Stimulated activated CD4-positive, alpha-beta T cell treated with anti-CD3 and anti-CD28 coated beads, Interleukin-2, amount 100 ng/mL, for 4 hours (primary cell): ENCODE measurements at places on chromosomes 11 and 22.

DNA sequence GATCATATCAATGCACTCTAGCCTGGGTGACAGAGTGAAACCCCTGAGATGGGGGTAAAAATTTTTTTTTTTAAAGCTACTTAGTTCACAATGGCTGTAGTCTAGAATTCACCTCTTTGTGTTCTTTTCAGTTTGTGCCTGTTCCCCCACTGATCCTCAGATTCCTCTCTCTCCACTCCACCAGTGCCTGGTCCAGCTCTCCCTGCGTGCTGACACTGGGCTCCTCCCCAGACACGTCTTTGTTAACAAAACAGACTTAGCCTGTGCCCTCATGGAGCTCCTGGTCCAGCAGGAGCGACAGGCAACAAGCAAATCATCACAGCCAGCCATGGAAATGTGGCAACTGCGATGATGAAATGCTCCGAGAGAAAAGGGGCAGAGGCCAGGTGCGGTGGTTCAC, 34.0 kb downstream of the IFT27 start:
- DNase-seq = no peak

DNA sequence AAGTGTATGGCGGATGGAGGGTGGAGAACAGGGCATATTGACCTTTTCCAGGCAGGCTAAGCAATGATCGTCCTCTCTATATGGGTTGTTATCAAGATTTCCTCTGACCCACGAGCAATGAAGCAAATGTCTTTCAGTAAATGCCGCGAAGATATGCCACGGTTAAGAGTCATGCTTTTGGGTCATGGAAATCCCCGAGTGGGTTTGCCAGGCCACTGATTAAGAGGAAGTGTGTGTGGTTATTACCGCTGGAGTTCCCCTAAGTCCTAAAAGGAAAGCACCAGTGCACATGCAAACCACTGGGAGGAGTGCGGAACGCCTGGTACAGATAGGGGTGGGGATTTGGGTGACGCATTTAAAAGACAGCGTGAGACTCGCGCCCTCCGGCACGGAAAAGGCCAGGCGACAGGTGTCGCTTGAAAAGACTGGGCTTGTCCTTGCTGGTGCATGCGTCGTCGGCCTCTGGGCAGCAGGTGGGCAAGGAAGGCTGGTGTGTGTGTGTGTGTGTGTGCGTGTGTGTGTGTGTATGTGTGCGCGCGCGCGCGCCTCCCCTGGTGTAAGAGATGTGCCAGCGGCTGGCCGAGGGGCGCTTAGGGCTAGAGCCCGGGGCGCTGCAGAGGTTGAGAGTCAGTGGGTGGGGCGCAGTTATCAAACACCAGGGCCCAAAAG, at the start of gene BIRC3:
Gene BIRC3 (plus strand): TSS at position 386 of the 669 bp plus-strand sequence. CDS start 7,026 bp downstream, outside the sequence.
- DNase-seq = peak; percentile 89

- peak; percentile 91 for DNase-seq
Observed at GRCh38 chr22:31290494-31291471, 1.5 kb downstream of the PIK3IP1 start.

- DNase-seq = no peak
Observed at GRCh38 chr11:75725547-75726320, 8.1 kb downstream of the MOGAT2 start.

- no peak for DNase-seq
Observed at GRCh38 chr22:19068784-19069271, 53.4 kb downstream of the DGCR2 start.

DNA sequence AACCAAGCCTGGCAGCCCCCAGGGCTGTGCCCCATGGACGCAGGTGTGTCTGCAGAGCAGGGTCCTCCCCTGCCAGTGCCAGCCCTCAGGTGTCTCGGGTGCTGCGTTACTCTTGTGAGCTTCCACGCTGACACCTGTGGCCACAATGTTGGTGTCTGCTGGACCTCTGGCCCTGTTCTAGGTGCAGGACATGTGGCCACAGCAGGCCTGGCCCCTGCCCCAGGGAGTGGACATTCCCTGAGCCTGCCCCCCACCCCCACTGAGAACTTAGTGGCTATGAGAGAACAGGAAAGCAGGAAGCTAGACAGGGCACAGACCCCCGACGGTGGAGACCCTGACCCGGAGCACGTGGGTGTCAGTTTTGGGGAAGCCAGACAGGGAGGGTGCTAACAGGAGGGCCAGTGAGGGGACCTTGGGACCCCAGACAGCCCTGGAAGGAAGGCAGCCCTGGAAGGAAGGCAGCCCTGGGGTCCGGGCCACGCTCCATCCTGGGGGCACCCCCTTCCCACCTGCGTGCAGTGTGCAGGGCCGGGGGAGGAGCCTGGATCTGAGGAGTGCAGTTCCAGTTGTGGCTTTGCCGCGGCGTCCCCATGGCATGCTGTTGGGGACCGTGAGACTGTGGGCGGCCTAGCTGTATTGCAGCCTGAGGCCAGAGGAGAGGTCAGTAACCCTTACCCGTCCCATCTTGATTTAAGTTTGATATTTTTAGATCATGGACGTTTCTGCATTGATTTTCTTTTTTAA, 43.9 kb upstream of the PPARA start:
- no peak for DNase-seq

DNA sequence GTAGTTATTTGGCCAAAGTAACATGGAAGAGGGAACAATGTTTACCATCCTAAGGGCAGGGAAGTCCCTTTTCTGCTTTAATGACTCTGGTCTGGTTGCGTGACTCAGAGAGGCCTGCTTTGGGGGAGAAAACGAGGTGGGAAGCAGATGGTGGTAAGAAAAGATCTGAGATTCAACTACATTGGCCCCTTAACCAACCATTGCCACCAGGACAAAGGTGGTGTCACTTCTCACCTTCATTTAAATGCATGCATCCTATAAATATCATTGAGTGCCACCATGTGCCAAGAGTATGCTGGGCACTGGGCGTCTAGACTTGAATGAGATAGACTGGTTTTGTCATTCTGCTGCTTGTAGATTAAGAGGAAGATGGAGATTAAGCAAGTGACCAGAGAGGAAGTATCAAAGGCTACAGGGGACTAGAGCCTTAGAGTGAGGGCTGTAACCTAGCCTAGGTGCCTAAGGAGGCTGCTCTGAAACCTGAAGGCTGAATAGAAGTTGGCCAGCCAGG, 3.6 kb upstream of the SORL1 start:
- DNase-seq = no peak

- no peak for DNase-seq
Observed at GRCh38 chr11:78651923-78652842, 77.5 kb upstream of the NARS2 start.

GRCh38 chr11:102426000-102426399, 26.6 kb downstream of the TMEM123 start:
- no peak for DNase-seq

DNA sequence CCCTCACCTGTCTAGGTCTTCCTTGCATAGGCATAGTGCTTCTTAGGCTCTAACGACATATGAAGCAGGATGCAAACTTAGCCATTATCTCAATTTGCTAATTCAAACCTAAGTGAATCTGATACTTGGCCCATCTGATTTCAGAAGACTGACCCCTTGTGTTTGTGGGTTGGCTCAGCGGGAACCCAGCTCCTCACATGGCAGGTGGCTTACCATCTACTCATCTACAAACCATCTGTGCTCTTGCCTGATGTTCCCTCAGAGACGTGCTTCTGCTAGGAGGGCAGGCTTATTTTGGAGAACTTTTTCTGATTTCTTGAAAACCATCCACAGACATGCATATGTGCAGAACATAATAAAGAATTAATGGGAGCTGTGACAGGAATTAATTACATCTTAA, 15.2 kb downstream of the ELMOD1 start:
- no peak for DNase-seq

DNA sequence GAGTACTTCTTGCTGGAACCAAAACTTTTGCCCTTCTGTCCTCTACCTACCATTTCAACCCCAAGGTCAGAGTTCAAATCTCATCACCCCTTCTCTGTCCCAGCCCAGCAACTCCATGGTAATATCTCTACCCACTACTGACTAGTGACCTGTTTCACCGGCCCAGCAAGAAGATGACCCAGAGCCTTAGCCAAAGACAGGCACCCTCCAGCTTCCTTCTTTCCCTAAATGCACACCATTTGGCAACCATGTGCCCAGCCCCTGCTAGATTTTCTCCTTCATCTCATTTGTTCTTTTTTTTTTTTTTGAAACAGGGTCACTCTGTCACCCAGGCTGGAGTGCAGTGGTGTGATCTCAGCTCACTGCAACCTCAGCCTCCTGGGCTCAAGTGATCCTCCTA, 14.9 kb downstream of the ARAP1 start:
- no peak for DNase-seq

- DNase-seq = no peak
Observed at GRCh38 chr11:81658722-81659121, 1074.9 kb downstream of the FAM181B start.

- DNase-seq = no peak
Observed at GRCh38 chr11:77063861-77064260, 2.9 kb upstream of the CAPN5 start.

- DNase-seq = no peak
Observed at GRCh38 chr11:105144887-105145286, 5.3 kb upstream of the CARD18 start.

DNA sequence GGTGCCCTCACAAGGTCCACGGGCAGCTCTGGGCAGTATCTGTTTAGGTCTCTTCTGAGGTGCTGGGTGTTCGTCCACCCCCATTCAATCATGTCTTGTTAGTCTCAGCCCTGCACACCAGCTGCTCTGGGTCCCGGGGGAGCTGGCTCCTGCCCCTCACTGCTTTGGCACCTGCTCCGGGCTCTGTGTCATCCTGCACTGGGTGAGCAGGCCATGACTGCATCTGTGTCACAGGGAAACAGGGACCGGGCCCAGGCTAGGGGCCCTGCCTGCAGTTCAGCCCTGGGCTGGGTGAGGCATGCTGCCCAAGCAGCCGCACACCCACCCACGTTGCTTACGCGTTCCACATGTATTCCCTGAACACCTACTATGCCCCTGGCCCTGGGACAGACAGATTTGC, 43.9 kb downstream of the ELFN2 start:
- DNase-seq = no peak

GRCh38 chr11:128424271-128424711, 163.1 kb downstream of the ETS1 start:
- no peak for DNase-seq

DNA sequence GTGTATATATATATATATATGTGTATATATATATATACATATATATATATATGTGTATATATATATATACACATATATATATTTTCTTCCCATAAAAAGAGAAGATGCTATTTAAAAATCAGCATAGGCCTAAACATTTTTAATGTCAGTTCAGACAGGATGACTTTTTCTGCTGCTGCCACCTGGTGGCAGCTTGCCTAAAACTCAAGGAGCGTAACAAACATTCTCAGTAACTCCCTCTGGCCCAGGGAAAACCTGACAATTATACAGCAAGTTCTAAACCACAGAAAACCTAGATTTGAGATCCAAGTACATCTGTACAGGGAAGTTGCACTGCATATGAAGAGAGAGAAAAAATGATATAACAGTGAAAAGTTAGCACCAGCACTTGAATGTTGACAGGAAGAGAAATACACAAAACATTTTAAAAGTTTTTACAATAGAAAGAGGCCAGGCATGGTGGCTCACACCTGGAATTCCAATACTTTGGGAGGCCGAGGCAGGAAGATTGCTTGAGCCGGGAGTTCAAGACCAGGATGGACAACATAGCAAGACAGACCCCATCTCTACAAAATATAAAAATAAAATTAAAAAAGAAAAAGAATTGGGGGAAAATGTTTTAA, 16.6 kb downstream of the OR8A1 start:
- DNase-seq = peak; percentile 6

GRCh38 chr11:35235936-35236666, 97.1 kb downstream of the CD44 start:
- DNase-seq = peak; percentile 58

- no peak for DNase-seq
Observed at GRCh38 chr11:128603752-128604414, 16.5 kb upstream of the ETS1 start.

DNA sequence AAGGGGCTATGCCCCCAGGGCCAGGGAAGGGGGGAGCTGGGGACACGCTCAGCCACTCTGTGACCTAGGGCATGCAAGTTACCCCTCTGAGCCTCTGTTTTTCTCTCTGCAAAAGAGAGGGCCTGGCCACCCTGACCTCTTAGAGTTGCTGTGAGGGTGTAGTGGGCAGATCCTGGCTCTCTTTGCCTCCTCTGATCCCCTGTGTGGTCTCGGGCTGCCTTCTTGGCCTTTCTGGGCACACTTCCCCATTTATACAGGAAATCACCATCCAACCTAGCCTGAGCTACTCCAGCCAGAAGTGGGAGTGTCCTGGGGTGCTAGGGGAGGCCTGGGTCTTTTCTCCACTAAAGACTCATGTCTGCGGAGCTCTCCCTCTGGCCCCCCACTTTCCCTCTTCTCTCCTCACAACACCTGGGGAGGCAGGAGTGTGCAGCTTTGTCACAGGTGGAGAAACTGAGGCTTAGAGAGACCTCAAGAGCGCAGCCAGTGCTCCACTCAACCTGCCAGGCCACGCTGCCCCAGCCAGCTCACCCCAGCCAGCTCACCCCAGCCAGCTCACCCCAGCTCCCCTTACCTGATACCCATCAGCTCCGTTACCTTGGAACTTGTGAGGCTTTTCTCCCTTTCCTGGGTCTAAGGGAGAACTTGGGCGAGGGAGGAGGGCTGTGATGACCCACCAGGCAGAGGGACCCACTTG, 1.4 kb downstream of the AIFM3 start:
- DNase-seq = no peak

DNA sequence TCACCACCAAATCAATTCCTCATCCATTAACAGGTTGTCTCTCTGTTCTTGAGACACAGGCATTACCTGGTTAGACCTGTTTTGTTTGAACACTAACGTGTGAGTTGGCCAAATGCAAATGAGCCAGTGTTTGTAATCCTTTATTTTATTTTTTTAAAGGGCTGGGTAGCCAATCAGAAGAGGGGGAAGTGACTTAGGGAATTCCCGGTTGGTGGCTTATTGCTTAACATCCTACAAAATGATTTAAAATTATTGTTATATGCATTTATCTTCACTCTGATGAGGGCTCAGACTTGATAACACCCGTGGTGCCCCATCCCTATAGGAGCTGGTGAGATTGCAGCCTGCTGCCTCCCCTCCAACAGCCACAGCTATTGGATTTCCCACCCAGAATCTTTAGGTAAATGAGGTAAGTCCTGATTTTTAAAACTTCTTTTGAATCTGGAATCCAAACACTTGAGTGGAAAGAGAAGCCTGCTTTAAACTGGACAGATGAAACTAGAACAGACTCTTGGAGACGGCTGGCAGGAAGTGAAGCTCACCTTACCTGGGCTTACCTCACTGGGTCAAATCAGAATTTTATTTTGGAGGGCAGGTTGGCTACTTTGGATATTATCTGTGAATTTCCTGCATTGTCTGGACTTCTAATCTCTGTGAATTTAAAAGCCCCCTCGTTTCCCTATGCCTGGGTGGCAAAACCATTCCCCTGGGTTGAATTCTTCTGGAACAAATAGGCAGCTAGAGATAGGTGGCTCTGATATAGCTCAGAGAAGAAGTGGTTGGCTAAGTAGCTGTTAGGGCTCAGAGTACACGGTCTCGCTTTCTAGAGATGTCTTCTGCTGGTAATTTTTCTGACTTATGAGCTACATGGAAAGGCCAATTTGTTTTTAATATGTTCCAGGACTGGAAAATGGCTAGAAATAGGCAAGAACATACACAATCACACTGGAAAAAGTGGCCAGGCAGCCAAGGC, at the start of gene EHF:
Gene EHF (plus strand): TSS at position 274 of the 973 bp plus-strand sequence. CDS start 21,538 bp downstream, outside the sequence.
- DNase-seq = no peak
